ENCODE measurements at places on chromosomes 16 and 17. TPM values are rescaled to one million over a fixed set of nuclear protein-coding genes. Genes with fewer than 3 reads are reported as not detected.

NKIRAS2 gene
- 35.0 TPM for total RNA-seq

KRT36 gene
- not detected for total RNA-seq

HOXB3 gene
- 4.7 TPM for total RNA-seq

MEAK7 gene
- 7.9 TPM for total RNA-seq

FLCN gene
- total RNA-seq: 27.8 TPM

ZPBP2 gene
- not detected for total RNA-seq

- H3K4me1 ChIP-seq: peaks cover 32% of the 10 kb centered on the region
- H3K27ac ChIP-seq: no peak overlapping the region
- H3K4me3 ChIP-seq: no peak overlapping the region
- H3K27me3 ChIP-seq: no peaks in the 10 kb centered on the region
Observed at GRCh38 chr17:17531156-17531555, 35.0 kb upstream of the RASD1 start.

- no peaks in the 10 kb centered on the region for H3K27me3 ChIP-seq
- H3K27ac ChIP-seq: peak overlapping the region; percentile 90
- H3K4me3 ChIP-seq: no peak overlapping the region
- H3K36me3 ChIP-seq: no peaks in the 10 kb centered on the region
- peaks cover 65% of the 10 kb centered on the region for H3K4me1 ChIP-seq
Observed at GRCh38 chr16:73054125-73054484, 6.2 kb upstream of the ZFHX3 start.

- peaks cover 20% of the 10 kb centered on the region for H3K36me3 ChIP-seq
- no peaks in the 10 kb centered on the region for H3K27me3 ChIP-seq
- peaks cover 35% of the 10 kb centered on the region for H3K4me1 ChIP-seq
- H3K27ac ChIP-seq: no peak overlapping the region
- DNase-seq: no peak
Observed at GRCh38 chr16:592518-593306, 2.8 kb downstream of the RAB40C start.

DNA sequence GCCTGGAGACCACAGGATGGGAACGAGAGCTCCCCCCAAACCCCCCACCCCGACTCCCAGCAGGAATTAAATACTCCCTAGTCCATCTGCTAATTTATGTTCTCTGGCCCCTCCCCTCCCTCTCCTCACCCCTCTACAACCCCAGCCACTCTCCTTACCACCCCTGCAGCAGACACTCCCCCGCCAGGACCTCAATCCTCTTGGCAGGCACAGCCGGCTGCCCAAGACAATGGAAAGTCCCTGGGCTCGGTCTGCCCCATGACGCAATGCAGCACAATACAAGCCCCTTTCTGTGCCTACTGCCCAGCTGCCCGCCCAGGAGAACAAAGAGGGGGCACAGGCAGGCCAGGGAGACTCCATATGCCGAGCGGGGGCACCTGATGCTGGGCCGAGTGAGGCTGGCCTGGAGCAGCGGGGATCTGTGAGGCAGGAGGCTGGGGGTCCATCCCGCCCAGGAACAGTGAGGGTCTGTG is 30.3 kb upstream of the CDC42EP4 start:
- peak overlapping the region; percentile 82 for H3K27ac ChIP-seq
- peaks cover 64% of the 10 kb centered on the region for H3K4me1 ChIP-seq
- H3K27me3 ChIP-seq: no peaks in the 10 kb centered on the region
- peaks cover 10% of the 10 kb centered on the region for H3K36me3 ChIP-seq

GRCh38 chr16:86061721-86062120 is 162.8 kb downstream of the IRF8 start:
- DNase-seq: peak; percentile 91
- no peaks in the 10 kb centered on the region for H3K36me3 ChIP-seq
- peaks cover 36% of the 10 kb centered on the region for H3K4me1 ChIP-seq
- H3K27ac ChIP-seq: peak overlapping the region; percentile 52
- peaks cover 33% of the 10 kb centered on the region for H3K27me3 ChIP-seq

All from muscle of leg (tissue), 16 donors.